Activated CD4-positive, alpha-beta T cell treated with anti-CD3 and anti-CD28 coated beads for 4 hours (primary cell): ENCODE measurements at places on chromosomes 3 and 15.

DNA sequence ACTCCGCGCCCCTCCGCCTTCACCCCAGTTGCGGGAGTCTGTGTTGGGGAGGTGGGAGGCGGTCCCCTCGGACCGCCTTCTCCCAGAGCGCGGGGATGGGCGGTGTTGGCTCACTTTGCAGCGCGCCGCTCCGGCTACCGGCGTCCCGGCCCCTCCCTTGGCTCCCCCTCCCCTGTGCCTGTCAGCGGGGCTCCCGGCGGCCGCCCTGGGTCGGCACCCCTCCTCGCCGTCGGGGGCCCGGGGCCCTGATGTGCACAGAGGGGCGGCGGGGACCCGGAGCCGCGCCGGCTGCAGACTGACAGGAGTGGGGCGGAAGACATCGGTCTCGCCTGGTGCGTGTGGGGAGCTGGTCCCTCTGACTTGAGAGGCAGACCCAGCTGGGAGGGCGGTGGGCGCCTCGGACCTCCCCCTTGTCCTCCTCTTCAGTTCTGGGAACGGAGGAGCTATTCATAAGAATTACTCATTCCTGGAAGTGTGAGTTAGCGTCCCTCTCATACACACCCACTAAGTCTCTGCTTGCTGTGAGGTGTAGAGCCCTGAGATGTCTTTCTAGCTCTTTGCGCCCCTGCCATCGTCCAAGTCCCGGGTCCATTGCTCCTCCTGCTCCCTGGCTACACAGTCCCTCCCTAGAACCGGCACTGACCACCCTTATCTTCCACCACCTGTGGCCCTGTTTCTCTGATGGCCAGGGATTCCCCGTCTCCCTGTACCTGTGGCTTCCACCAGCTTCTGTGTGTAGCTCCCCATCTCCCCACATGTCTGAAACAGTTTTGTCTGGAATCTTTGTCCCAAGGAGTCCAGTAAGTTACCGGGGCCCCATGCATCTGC lies 42.3 kb upstream of the ROPN1 start:
- no peak for DNase-seq

- DNase-seq, result no peak
Measured at GRCh38 chr15:80823995-80824394, 44.8 kb downstream of the CEMIP start.

GRCh38 chr3:9966841-9967240 lies 14.6 kb upstream of the PRRT3 start:
- no peak for DNase-seq

- no peak for DNase-seq
Measured at GRCh38 chr3:165712382-165712781, 124.8 kb downstream of the BCHE start.

DNA sequence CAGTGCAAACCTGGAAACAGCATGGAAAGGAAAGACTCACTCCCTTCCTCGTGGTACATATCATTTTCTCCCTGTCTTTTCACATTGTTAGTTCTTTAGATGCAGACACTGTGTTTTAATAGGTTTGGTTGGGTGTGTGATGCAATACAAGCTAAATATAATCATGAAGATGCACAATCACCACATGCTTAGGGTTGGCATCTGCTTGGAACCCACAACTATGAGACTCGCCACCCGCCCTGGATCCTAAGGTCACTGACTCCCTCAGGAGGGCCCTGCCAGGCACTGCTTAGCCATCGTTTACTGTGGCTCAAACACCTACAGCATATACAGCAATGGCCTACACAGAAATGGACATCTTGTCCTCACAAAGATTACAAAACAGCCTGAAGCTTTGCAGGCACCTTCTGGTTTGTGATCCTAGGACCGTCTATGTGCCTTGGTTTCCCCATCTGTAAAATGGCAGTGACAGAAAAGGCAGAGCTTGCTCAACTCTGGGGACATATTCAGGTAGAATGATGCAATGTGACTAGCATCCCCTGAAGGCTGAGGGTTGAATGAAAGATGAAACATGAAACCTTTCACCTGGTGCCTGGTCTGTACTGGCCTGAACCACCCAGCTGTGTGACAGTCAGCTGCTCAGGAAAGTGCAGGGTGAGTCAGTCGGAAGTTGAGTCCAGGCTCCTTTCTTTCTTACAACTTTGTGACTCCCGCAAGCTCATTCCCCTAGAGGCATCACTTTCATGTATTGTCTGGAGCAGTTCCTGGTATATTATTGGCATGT lies 123.6 kb upstream of the PFN2 start:
- no peak for DNase-seq

DNA sequence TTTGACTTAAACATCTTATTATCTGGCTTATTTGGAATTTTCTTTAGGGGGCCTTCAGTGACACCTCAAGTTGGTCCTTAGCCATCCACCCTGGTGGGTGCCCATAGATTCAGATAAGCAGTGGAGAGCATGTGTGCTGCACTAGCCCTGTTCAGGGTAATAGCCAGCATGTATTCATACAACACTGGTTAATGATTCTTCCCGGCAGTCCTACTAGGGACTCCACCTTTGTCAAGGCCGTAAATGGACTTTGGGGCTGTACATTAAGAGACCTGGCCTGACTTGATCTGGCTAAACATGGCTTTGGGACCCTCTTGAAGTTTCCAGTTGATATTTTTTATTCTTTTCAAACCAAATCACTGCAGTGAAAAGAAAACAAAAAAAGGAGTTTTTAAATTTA lies 125.8 kb downstream of the PTPRG start:
- no peak for DNase-seq

GRCh38 chr15:88208396-88208795 lies 48.1 kb downstream of the NTRK3 start:
- no peak for DNase-seq

DNA sequence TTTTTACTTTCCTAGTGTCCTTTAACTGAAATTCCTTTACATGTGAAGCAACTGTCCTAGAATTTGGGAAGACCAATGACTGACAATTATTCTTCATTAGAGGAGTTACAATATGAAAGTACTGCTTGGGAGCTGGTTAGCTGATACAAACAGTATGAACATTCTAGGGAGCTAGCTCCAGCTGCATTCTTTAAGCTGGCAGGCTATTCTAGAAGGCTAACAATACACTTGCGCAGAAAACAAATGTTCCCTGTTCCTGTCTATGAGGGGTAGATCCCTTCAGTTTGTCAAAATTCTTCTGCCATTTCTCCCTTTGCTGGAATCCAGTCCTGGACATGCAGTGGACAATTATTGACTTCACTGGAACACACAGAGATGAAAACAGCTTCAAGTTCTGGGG lies 60.2 kb upstream of the NANOGP8 start:
- DNase-seq, result no peak

DNA sequence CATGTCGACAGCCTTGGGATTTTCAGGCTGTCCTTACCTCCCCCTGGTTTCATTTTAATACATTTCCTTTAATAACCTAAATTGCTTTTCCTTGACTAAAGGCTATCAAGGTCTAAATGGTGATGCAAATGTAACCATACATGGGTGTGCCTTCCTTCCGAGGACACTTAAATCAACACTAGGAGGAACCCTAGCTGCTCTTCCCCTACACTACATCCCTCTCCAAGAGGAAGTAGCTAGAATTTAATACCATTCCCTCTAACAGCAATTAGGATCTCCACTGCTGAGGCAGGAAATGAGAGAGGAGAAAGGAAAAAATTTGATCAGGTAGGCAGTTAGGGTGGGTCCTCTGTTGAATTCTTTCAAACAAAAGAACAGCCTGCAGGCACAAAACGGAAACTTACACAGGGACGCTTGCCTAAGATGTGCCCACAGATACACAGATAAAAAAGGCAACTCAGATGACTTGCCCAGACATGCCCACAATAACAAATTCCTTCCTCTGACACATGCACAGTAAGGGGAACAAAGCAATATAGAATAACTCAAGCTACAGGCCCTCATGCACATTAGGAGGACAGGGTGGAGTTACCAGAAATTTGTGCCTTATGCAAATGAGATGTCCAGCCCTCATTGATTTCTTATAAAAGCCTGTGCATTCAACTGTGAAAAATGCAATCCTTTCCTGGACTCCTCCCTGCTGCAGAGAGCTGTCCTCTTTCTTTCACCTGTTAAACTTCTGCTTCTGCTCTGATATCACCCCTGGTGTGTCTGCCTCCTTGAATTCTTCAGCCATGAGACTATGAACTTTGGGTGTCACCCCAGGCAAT lies 1024.4 kb upstream of the CADM2 start:
- no peak for DNase-seq

GRCh38 chr3:4746241-4746958 lies 232.8 kb upstream of the BHLHE40 start:
- no peak for DNase-seq

GRCh38 chr3:73433687-73434086 lies 191.1 kb downstream of the PDZRN3 start:
- DNase-seq, result no peak

GRCh38 chr15:99117563-99118257 lies 12.8 kb downstream of the SYNM start:
- DNase-seq, result no peak

DNA sequence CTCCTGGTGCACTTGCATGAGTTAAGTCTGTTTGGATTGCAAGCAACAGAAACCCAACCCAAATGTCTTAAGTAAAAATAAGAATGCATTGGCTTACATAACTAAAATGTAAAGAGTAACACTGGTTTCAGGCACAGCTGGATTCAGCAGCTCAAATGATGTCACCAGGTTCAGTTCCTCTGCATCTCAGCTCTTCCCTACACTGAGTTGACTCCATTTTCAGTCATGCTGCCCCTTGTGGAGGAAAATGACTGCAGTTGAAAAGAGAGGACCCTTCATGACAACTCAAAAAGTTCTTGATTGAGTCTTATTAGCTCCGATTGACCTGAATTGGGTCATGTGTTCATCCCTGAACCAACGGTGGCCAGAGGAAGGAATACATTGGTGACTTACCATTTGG lies 138.5 kb upstream of the ABI3BP start:
- DNase-seq, result no peak

GRCh38 chr3:151697496-151697895 lies 36.2 kb upstream of the AADACL2 start:
- no peak for DNase-seq

- DNase-seq, result no peak
Measured at GRCh38 chr3:138434276-138434874, at the start of gene ESYT3. Gene ESYT3 (plus strand): TSS chr3:138434616. CDS start chr3:138434799, 183 bp downstream.

- DNase-seq, result no peak
Measured at GRCh38 chr15:65171428-65171827, 13.7 kb downstream of the CLPX start.

- DNase-seq, result no peak
Measured at GRCh38 chr3:67109651-67110204, 111.6 kb downstream of the KBTBD8 start.

DNA sequence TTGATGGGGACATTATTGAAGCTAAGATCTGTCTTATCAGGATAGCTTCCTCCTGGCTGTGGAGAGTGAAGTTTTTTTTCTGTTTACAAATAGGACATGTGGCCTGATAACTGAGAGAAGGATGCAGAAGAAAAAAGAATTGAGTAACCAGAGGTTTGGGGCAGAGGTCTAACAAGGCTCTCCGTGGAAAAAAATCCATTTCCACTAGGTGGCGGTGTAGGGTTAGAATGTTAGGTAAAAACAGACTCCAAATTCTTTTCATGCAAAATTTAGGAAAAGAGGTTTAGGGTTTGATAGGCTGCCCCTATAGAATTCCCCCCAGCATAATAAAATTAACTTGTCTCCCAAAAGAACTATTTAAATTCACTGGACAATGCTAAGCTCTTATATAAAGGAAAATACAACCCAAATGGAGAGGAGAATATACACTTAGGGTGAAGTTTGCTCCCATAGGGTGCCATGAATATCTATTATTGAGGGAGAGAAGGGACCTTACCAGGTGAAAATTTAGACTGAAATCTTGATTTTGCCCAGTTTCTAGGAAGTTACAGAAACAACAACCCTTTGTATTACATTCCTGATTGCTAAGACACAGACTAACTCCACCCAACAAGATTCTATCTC lies 1560.4 kb downstream of the OTOL1 start:
- DNase-seq, result no peak

DNA sequence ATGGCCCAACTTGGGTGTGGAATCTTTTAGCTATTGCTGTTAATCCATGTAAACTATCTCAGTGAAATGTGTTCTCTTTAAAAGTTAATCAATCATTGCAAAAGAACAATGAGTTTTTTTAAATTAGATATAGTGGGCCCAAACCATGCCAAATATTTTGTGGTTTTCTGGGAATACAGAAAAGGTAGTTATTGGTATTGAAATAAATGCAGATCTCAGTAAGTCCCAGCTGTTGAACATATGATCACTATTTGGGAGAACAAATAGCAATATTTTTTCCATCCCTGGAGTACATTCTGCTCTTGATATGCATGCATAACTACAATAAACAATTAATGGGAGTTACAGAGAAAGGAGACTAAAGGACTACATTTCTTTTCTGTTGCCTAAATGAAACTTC lies 36.0 kb upstream of the LEKR1 start:
- no peak for DNase-seq

GRCh38 chr3:78050276-78051065 lies 1010.6 kb downstream of the ROBO2 start:
- DNase-seq, result no peak

DNA sequence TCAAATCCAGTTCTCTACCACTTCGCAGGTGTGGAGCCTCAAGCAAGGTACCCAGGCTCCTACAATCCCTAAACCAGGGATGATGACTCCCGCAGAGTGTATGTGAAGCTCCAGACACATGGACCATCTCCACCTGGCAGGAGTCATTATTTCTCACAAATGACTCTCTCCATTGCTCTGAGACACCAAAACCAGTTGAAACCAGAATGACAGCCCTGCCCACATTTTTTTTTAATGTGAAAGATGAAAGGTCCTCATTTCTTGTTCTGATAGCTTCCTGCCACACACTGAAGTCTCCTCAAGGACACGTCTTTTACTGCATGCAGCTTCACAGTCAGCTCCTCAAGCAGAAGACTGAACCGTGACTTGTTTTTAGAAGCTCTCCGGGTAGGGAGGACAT lies 61.4 kb upstream of the ZBTB38 start:
- DNase-seq, result peak; percentile 17
